ENCODE measurements at places on chromosomes 2 and 18.

GRCh38 chr2:189231719-189232323 lies 52.3 kb upstream of the COL5A2 start:
- no peak for DNase-seq

- no peak for DNase-seq
Measured at GRCh38 chr18:22411446-22411845, 6.3 kb downstream of the CTAGE1 start.

DNA sequence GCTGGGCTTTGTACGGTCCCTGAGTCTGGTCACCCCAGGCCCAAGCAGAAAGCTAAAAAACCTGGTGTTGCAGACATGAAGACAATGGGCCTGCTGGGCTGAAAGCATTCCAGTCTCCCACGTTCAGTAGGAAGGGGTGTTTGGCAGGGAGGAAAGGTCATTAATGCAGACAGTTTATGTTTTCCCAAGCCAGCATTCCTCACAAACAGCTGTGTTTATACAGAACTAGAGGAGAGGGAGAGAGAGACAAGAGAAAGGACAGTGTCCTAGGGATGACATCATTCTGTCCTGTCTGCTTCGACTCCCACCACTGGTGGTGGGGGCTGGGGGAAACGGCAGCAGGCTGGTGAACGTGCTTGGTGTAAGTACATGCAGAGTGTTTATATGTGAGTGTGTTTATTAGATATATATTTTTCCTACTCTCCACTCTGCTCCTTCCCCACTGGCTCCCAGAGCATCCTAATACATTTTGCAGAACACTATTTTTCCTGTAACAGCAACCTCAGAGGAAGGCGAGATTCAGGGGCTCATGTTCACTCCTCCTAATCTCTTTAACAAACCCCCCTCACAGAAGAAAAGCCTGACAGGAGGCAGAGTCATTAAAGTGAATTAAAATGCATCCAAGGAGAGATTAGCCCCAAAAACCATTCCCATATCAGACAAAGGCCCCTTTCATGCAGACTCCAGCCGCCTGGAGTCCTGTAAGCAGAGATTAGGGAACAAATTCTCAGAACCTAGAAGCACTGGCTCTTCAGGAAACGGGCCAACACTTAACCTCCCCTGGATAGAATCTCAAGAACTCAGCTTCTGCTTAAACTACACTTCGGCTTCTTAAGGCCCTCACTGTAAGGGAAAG lies 380.4 kb downstream of the TNS1 start:
- no peak for DNase-seq

- DNase-seq = no peak
Measured at GRCh38 chr2:162241571-162241970, 1.7 kb downstream of the FAP start.

- DNase-seq = no peak
Measured at GRCh38 chr2:65919550-65920188, 487.3 kb upstream of the SPRED2 start.

DNA sequence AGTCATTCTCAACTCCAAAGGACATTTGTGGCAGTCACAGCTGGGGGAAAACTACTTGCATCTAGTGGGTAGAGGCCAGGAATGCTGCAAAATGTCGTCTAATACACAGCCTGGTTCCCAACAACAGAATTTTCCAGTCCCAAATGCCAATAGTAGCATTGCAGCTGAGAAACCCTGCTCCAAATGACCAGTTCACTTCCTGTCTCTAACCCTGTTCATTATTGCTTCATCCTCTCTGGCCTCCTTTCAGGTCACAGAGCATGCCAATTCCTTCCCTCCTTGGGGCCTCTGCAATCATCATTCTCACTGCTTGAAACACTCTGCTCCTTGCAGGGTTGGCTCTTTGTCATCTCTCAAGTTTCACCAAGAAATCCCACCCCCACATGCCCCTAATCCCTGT lies 139.1 kb downstream of the IRS1 start:
- peak; percentile 68 for DNase-seq

- no peak for DNase-seq
Measured at GRCh38 chr2:174174741-174175140, 73.6 kb downstream of the OLA1 start.

DNA sequence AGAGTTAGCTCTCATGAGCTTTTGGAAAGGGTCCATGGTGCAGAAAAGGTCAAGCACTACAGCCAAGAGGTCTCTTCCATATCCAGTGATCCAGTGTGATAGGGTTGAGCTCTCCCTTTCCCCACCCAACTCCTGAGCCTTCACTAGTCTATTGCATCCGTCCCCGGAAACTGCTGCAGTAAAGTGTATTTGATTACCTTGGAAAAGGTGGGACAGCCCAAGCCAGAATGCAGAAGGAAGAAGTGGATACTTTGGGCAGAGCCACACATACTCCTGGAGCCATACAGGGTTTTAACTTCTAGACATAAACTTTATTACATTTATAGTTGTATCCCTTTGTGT lies 3.6 kb downstream of the PNKD start:
- no peak for DNase-seq

DNA sequence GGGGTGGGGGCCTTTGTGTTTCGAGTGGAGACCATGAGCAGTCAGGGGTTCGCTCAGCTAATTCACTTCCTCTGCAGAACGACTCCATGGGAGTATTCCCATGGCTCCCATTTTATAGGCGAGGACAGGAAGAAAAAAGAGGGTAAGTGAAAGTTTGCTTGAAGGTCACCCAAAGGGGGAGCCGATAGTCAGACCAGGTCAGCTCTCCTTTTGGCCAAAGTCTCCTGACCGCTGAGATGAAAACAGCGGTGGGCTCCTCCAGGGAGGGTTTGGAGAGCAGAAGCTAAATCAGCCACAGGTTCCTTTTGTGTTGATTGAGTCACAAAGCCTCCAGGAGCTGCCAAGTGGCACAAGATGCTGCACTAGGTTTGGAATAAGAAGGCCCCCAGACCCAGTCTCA lies 34.1 kb upstream of the CTAGE1 start:
- DNase-seq = no peak

DNA sequence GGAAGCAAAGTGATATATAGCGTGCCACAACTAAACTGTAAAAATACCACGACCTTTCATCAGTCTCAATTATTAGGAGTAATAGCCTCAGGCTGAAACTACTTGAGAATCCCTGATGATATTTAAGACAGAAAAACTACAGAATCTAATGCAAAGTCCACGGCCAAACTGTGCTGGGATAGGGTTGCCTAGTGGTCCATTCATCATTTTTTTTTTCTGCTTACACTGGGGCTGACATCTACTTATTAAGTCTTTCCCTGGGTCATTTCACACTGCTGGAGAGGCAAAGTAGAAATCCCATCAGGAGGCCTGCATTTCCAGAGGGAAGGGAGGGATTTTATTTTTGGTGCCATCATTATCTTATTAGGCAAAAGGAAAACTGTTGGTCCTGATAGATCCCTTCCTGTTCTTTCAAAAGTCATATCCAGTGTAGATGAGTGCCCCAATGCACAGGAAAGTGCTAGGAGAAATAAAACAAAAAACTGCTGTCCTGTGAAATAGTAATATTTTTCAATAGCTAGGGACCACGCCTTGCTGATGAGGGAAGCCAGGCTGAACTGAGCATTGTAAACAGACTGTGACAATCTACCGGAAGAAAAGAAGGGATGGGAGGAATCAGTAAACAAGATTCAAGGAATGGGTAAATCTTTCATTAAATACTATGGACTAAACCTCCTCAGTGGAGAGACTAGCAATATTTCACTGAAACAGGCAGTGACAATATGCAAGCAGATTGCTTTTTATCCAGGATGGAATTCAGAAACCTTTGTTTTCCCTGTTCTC lies 644.3 kb downstream of the IRS1 start:
- DNase-seq = no peak

GRCh38 chr2:207231106-207231865 lies 65.5 kb upstream of the KLF7 start:
- DNase-seq = no peak

GRCh38 chr2:217160103-217160743 lies 300.4 kb upstream of the TNP1 start:
- peak; percentile 6 for DNase-seq

DNA sequence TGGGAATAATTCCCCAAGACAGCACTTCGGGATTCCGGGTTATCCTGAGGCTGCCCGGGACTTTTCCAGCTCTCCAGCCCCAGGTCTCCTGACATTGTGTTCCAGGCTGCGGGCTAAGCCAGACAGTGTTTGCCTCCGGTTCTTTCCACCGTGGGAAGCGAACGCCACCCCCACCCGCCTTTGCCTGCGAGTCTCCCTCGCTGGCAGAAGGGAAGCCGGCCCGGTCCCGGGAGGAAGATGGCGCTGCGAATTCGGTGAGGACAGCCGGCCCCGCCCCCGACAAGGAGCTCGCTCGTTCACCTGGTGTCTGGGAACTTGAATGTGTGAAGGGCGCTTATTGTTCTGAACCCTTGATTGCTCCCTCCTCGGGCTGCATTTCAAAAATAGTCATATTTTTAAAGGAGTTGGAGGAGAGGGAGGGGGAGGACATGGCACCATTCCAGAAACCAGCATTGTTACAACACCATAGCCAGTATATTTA lies 2.9 kb downstream of the LRATD1 start:
- DNase-seq = peak; percentile 33

DNA sequence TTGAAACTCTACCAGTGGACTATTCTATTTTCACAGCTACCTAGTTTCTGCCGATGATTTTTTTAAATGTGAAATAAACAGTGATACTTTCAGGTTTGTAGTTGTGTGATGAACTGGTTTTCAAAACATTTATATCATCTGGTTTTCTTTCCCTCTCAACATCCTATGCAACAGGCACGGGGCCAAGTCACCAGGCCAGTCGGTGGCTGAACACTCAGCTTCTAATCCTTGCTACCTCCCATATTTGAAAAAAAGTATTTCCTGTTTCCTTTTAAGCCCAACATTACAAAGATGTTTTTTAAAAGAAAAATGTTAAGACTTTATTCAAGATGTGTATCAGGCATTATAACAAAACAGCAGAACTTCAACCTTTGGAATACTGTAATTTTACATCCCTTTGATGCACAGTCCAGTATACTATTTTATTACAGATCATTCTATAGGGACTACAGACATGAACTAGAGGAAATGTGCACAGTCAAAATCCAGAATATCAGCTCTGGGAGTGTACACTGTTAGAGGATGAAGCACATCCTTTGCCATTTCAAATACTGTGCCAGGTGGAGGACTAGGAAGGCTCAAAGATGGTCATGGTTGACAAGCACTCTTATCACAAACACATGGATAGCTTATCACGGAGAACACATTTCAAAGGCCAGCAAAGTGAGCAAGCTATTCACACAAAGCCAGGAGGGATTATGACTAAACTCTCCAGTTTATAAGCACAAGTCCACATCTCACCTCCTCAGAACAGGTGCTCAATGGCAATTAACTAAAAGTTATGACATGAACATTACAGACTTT lies 14.6 kb downstream of the MRPL35 start:
- no peak for DNase-seq

GRCh38 chr2:109284826-109285225 lies 155.8 kb downstream of the SH3RF3 start:
- DNase-seq = no peak

DNA sequence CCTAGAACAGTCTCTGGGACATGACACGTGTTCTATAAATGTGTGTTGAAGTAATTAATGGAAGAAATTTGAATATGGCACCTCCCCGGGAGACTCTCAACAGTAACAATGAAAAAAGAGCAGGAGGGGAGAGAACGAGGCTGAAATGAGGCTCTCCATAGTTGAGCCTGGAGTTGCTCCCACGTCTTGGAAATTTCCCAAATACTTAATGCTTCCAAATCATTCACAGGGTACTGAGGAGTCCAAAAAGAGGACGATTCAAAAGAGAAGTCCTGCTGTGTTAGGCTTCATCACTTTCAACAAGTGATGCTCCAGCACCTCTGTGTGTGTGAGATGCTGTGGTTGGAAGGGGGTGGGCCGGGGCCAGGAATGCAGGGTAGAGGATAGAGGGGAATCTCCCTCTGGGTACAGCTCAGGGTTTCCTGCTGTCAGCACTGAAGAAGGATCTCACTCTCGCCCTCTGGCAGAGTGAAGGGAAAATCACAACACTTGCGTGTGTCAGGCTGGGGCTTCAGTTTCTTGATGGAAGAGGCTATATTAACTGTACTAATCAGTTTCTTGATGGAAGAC lies 18.1 kb upstream of the ZNF407 start:
- no peak for DNase-seq

GRCh38 chr2:52269696-52270485 lies 1238.0 kb upstream of the NRXN1 start:
- DNase-seq = peak; percentile 18

Measured in HS-5 (cell line).